GM19239 (cell line): ENCODE measurements at places on chromosomes 5 and 9.

GRCh38 chr9:4177970-4178758 is 121.7 kb downstream of the GLIS3 start:
- DNase-seq, result no peak

GRCh38 chr5:64331597-64332277 is 166.1 kb downstream of the RNF180 start:
- no peak for DNase-seq

DNA sequence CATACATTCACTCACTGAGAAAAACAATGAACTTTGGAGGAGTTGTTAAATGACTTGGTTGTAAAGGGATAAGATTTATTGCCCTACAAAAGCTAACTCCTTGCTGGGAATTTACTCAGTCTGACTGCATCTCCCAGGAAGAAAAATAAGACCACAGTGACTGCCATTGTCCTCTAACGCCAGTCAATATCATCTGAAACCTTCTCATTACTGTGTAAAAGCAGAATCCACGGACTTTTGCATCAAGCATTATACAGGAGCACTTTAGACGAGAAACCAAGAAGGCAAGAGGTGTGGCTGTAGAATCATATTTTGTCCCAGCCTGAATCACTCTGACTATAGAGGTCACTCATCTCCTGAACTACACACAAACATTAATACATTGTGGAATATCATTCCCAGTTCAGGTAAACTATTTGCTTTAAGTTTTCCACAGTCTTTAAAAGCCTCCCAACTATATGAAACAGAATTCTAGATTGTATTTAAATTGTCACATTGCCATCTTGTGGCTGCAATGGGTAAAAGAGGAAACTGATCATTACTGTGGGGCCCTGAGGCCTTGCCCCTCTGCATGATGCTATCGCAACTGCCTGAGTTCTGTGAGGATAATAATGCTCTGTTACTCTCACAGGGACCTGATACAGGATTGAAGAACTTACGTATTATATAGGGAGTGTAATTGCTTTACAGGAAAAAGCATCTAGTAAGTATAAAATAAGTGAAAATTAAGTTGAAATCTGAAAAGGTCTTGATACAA is 142.9 kb downstream of the SLCO4C1 start:
- peak; percentile 15 for DNase-seq

DNA sequence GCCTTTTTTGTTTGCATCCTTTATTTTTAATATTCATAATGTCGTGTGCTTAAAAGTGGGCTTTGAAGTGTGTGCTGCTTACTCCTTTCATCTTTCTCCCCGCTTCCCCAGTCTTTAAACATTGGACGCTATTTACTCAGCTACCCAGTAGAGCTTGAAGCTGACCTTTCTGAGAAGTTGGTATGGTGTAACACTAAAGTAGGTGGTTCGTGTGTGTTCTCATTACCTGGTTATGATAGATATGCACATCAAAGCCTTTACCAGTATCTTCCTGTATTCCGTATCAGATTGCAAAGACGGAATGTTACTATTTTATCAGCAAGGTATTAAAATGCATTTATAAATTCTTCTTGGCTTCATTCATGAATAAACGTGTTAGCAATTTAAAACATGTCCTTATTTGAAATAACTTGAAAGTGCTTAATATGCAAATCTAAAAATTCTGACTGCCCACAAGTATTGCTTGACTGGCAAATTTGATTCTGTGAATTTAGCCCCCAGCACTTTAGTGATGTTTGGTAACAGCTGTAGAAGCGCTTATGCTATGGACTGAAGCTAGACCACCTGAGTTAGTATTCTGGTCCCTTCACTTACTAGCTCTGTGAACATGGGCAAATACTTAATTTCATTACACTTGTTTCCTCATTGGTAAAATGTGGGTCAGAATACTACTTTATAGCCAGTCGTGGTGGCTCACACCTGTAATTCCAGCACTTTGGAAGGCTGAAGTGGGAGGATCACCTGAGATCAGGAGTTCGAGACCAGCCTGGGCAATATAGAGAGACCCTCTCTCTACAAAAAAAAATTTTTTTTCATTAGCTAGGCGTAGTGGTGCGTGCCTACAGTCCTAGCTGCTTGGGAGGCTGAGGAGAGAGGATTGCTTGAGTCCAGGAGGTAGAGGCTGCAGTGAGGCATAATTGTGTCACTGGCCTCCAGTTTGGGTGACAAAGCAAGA is 1.7 kb downstream of the RRAGA start:
- DNase-seq, result no peak

- no peak for DNase-seq
These were observed 69.4 kb downstream of the LMX1B start for GRCh38 chr9:126682928-126683697.

GRCh38 chr5:77209495-77210090 is 887 bp upstream of the PDE8B start:
- DNase-seq, result no peak

GRCh38 chr5:42587096-42587723 is 164.0 kb downstream of the GHR start:
- DNase-seq, result no peak

GRCh38 chr9:94973451-94973941 is 247.0 kb downstream of the AOPEP start:
- DNase-seq, result no peak

GRCh38 chr5:13212886-13213285 is 731.6 kb downstream of the DNAH5 start:
- no peak for DNase-seq

GRCh38 chr5:167049043-167049663 is 1242.3 kb upstream of the WWC1 start:
- no peak for DNase-seq

DNA sequence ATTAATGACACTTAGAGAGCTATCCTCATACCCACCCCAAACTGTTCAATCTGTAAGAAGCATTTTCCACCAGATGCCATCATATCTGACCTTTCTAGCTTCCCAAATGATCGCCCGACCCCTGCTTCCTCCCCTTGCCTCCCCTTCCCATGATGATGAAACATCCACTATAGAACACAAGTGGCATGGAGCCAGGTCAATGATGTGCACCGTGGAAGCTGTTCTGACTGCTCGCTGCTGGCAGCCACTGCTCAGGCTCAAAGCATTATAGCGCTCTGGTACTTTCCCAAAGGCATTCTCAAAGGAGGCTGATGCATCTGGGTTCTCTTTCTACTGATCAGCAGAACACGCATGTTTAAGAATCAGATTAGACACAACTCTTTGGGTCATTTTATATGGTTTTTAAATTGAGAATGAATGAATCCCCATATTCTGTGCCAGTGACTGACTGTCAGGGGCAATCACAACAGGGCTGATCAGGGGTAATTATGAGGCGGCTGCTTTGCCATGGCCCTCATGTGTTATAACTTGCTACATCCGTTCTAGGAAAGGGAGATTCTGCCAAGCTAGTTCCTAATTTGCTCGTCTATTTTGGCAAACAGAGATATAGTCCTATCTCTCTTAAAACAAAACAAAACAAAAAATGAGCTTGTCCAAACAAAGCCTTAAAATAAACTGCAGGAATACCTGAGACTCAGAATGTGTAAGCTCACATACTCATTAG is 343.7 kb downstream of the ENC1 start:
- DNase-seq, result no peak

DNA sequence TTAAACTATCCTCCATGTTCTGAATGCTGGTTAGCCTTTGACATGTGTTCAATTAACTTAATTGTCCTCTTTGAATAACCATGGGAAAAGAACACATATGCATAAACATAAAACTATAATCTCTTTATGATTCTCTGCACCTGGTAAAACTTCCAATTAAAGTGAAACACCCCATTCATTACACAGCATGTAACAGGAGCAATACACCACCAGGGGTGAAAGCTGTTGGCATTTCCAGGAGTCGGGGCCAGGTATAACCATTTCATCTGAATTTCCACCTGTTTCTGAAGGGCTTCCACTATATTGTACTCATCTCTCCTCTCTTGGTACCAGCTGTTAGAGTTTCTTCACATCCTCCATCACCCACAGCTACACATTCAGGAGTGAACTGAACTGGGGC is 303.8 kb downstream of the EDIL3 start:
- no peak for DNase-seq

DNA sequence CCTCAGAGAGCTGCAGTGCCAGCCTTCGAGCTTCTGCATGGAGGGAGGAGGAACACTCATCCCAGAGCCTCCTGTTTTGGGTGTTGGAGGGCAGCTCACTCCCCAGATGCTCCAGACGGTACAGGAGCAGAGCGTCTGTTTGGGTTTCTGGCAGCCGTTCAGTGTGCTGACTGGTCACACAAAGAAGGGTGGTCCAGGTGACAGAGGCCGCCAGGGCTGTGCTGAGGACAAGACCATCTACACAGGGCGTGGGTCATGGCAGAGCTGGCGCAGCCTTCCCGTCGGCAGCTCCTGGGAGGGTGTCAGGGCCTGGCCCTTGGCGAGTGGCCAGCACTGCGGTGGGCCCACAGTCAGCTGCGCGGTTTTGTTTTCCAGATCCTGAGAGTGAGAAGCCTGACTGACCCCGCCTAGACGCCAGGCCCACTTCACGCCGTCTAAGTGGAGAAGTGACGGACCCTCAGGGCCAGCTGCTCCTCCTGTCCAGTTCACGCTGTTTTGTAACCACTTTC is 131.4 kb upstream of the FAM120A start:
- DNase-seq, result no peak

DNA sequence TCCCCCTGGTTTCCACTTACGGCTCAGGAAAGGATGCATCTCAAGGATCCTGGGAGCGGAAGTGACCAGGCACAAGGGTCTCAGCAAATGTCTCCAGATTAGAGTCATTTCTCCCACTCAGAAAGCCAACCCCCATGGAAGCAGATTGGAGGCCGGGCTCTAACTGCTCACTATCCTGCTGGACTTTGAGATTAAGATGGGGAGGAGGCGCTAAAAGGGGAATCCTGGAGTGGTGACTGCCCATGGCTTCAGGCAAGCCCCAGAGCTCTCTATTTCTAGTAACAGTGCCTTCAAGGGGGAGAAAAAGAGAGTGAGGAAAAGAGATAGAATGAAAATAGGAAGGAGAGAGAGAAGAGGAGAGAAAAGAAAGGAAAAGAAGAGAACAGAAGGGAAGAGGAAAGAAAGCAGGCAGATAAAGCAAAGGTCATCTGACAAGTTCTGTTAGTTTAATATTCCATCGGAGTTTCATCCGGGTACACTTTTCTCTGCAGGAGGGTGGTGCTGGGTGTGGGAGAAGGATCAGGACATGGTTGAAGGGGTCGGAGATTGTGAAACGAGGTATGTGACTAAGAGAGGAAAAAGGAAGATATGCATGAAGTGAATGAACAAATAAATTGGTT is at the start of gene AGXT2:
AGXT2 (minus strand) TSS at position 165 of the 620 bp plus-strand sequence; CDS start at position 108, 57 bp downstream.
- DNase-seq, result no peak

GRCh38 chr5:175103746-175104145 is 340.2 kb downstream of the DRD1 start:
- no peak for DNase-seq
